Stimulated activated CD8-positive, alpha-beta memory T cell treated with anti-CD3 and anti-CD28 coated beads, Interleukin-4, amount 100 ng/mL, for 1 hour (primary cell): ENCODE measurements at places on chromosomes 2 and 18.

GRCh38 chr2:2872713-2873449 is 504.7 kb downstream of the EIPR1 start:
- no peak for DNase-seq

GRCh38 chr2:4959219-4959618 is 733.0 kb upstream of the SOX11 start:
- no peak for DNase-seq

DNA sequence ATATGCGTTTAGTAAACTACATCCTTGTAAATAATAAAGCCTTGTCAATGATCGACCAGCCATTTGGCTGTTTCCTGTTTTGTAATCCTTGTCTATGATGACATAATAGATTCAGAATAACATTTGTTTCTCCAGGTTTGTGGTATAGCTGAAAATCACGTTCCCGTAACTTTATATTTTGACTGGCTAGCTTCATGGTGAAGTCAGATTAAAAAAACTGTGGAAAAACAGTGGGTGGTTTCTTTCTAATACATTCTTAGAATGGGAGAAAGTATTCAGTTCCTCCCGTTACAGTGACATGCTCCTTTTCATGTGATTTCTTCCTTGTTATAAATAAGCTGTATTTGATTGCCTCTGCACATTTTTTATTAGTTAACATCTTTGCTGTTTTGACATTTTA is 366.9 kb downstream of the NYAP2 start:
- no peak for DNase-seq

DNA sequence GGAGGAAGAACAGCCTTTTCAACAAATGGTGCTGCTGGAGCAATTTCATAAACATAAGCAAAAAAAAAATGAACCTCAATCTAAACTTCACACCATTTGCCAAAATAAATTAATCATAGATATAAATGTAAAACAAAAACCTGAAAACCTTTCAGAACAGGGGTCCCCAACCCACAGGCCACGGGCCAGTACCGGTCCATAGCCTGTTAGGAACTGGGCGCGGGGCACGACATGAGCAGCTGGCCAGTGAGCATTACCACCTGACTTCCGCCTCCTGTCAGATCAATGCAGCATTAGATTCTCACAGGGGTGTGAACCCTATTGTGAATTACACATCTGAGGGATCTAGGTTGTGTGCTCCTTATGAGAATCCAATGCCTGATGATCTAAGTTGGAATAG is 176.0 kb downstream of the EXOC6B start:
- DNase-seq = no peak

DNA sequence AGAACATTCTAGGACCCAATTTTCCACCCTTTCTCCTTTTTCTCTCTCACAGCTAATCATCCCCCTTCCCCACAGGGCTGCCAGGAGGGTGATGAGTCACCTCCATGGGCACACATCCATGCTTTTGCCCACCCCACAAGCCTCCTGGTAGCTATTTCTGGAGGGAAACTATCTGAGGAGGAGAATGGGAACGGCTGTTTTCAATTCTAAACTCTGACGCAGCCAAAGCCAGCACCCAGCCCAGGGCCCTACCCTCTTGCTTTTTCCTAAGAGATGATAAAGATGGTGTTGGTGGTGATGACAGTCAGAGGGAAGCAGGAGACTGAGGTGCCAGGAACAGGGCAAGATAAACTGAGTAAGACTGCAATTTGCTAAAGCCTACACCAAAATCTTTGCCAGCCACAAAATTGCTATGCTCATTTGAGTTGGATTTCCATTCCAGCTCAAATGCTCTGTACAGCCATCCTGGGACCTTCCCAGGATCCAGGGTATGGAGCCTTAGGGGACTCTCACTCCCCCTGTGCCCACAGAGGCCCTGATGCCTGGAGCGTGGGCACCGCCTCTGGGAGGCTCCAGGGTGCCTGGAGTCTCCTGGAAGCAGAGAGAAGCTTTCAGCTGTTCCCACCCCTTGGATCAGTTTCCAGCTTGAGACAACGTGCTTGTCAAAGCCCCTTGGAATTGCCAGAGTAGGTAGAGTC is 62.0 kb upstream of the FZD7 start:
- no peak for DNase-seq

DNA sequence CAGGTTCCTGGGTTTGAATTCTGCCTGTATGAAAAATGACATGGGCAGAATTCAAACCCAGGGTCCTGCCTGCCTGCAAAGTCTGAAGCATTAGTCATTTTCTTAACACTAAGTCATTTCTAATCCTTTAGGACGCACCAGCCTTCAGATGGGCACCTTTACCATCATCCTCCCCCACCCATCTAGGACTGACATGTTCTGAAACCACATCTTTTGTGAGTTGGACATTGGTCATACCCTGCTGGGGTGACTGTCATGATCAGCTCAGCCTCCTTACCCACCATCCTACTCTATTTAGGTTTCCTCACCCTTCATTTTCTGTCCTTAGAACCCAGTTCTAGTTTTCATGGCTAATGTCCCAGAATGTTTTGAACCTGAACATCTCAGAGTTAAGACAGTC is 104.9 kb downstream of the TRIB2 start:
- no peak for DNase-seq

GRCh38 chr18:56747032-56747658 is 96.0 kb downstream of the WDR7 start:
- DNase-seq = no peak

GRCh38 chr2:165938237-165938636 is 15.3 kb downstream of the TTC21B start:
- no peak for DNase-seq

GRCh38 chr2:45044916-45045315 is 35.7 kb upstream of the SIX2 start:
- DNase-seq = no peak

DNA sequence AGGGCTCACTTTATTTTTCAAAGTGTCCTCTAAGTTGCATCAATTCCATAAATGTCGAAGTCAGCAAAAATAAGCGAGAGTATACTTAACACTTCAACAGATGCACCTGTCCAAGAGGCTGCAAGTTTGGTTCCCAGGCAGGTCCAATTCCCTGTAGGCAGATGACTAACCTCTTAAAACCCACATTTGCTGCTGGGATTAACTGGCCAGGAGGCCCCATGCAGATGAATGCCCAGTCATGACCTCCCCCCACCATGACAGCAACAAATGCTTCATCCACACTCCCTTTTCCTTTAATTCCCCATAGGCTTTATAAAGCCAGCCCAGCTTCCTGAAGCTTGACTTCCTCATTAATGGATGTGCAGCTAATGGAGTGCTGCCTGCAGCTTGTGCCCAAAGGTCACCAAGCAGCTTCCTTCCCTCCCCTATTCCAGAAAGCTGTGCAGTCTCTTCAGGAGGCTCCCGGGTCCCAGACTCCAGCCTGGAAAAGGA is 35.7 kb downstream of the REEP1 start:
- DNase-seq = no peak

DNA sequence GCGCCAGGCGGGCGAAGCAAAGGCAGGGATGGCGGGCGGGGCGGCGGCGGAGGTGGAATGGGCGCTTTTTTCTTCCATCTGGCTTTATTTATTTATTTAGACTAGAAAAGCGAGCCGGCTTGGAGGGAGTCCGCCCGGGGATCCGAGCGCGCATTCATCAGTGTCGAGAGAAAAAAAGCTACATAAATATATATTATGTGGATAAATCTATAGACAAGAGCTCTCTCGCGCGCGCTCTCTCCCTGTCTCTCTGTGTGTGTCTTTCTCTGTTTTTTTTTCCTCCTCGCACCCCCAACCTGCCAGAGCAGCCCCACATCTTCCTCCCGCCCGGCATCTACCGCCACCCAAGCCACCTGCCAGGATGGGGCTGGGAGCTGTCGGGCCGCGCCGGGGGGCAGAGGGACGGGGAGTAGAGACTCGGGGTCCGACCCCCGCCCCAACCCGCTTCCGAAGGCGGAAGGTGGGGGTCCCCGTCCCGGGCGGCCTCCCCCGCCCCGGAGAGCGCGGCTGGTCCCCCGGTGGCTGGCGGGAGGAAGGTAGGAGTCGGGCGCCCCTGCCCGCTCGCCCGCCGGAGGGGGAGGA is 972 bp upstream of the CELF4 start:
- DNase-seq = no peak

DNA sequence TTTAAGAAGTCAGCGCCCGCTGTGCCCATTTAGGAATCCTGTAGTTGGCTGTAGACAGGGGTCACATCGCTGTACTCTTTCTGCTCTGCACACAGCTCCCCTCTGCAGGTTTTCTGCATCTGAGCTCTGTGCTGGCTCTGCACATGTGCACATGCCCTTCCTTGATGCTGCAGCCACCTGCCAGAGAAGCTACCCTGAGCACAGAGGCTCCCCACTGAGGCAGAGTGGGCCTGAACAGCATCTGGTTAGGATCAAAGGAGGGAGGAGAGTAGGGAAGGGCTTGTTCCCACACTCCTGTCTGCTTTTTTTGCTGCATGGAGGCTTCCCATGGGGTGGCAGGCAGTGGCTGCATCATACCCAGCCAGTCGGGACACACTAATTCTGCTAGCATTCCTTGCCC is 238.9 kb downstream of the FHOD3 start:
- DNase-seq = no peak

GRCh38 chr2:15145046-15145817 is 415.9 kb downstream of the NBAS start:
- DNase-seq = no peak

DNA sequence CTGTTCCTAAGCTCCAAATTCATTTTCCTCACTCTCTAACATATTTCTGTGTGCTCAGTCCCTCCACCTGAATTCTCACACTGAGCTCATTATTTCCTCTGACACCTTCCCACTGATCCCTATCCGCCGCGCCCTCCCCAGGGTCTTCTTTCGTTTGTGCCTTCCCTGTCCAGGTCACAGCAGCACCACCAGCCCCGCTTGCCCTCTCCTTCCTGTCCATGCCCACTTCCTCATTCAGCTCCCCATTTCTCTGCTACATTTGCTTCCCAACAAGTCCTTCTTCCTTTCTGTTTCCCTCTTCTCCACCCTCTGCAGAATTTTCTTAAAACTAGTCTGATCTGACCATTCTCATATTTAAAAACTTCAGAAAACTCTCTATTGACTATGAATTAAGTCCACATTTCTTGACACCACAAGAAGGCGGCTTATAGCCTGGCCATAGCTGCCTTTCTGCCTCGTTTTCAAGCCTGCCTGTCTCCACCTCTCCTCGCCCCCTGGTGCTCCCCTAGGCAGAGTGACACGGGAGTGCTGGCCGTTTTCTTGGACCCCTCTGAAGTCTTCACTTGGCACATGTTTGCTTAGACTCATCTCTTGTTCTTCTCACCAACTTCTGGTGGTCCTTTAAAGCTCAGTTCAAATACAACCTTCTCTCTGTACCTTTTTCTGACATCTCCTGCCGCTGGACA is 138.7 kb upstream of the BOD1L2 start:
- DNase-seq = no peak

DNA sequence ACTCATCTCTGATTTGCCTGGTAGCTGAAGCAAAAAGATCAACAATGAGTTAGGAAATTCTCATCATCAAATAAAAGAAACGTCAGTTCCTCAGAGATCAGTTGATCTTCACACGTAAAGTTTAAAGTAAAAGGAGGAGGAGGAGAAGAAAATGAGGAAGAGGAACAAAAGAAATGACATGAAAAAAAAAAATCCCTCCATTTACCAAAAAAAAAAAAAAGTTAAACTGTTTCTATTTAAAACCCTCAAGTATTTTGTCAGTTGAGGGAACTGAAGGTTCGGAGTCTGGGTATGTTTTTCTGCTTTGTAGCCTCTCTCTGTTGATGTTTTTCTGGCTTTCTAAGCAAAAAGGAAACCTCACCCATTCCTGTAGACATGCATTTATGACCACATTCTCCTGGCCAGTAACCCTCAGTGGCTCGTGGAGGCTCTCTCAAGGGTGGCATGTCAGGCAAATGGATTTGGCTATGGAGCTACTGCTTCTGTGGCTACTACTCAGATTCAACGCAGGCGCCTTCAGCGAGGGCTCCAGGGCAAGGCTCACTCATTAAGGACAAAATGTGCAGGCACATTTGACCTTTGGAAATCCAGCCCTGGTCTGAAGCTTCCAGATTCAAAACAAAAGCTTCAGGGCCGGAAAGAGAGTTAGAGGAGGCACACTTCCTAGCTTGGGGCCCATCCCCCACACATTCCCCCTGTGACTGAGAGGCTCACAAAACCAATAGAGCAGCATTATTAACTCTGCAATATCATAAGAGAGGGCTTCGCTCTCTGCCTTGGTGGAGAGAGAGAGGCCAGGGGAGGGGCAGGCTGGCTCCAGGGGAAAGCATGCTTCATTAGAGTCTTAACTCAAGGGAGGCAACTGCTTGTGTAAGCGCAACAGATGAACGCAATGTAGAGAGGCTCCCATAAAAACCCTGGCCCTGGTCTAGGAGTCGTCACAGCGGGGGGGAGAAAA is 22.3 kb downstream of the KLF7 start:
- peak; percentile 9 for DNase-seq

GRCh38 chr18:50686409-50686808 is 126.5 kb downstream of the MAPK4 start:
- no peak for DNase-seq

GRCh38 chr18:26502823-26503222 is 45.5 kb downstream of the KCTD1 start:
- DNase-seq = no peak

GRCh38 chr2:186199029-186199428 is 287.0 kb upstream of the ZC3H15 start:
- no peak for DNase-seq

DNA sequence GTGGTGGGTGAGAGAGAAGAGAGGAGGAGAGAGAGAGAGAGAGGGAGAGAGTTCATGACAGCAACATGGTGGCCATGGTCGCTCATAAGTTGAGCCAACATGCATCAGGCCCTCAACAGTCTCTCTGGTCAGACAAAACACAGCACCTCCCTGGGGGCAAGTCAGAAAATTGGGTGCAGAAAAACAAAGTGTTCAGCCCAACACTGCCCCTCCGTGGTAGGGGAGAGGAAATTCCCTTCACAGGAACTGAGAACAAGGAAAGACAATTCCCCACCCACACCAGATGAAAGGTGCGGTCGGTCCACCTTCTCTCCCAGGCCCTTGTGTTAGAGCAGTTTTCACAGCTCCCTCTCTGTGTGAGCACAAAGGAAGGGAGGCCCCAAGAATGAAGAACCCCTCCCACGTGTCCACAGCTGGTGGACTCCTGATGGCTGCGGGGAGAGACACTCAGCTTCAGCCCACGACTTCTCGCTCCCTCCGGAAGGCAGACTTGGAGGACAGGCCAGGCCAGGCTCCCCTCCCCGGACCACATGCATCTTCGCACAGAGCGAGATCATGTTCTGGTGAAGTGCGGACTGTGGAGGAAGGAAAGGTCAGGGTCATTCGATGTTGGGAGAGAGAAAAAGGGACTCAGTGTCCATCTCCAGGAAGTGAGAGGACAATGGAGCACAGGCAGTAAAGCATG is 181.7 kb downstream of the ANAPC1 start:
- DNase-seq = peak; percentile 10

- peak; percentile 22 for DNase-seq
Measured at GRCh38 chr2:151637271-151637781, 97.0 kb downstream of the NEB start.

GRCh38 chr2:14234911-14235310 is 397.6 kb upstream of the LRATD1 start:
- no peak for DNase-seq
